Immature natural killer cell (primary cell): ENCODE measurements at places on chromosomes 4 and X. TPM values are rescaled to one million over a fixed set of nuclear protein-coding genes. Genes with fewer than 3 reads are reported as not detected.

GRCh38 chr4:78788007-78788889 is 12.1 kb downstream of the BMP2K start:
- DNase-seq: no peak

DNA sequence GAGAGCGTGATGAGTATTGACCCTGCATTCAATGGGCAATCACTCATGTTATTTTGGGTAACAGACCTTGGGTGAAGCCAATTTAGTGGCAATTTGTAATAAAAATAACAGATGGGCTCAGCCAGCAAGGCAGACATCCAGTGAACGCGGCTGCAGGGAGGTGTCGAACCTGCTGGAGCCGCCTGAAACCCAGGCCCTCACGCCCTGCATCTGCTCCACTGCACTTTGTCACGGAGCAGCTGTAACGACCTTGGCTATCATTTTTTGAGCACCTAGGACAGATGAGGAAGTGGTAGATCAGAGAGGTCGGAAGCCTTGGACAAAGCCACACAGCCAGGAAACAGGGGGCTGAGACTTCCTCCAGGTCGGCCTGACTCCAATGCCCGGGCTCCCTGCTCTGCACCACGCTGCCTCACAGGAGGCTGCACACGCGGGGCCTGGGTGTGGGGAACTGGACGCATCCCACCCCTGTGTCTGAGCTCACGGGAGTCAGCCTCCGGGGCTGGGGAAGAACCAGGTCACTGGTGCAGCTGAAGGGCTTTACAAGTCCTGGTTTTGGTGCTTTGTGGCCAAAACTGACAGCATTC is 19.4 kb downstream of the HMX1 start:
- DNase-seq: no peak

DNA sequence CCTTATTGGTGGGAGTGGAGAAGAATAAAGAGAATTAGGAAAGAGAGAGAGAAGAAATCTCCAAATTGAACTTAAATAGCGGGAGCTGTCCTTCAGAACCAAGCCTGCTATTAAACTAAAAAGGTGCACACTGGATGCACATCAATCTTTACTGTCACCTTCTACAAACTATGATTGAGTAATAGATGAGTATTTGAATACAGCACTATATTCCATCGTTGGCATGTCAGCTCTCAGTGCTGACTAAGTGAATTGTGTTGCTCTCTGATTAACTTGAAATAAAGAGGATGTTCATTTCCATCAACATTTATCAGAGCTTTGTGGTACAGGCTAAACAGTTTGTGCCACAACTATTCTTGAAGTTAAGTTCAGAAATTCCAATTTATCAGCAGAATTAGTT is 143.7 kb upstream of the PABPC4L start:
- no peak for DNase-seq

GRCh38 chrX:40303256-40304077 is 205.7 kb upstream of the BCOR start:
- DNase-seq: no peak

- no peak for DNase-seq
Observed at GRCh38 chr4:103364083-103364482, 165.9 kb upstream of the CENPE start.

- DNase-seq: no peak
Observed at GRCh38 chr4:3307891-3308575, 15.2 kb downstream of the RGS12 start.

- no peak for DNase-seq
Observed at GRCh38 chr4:99825272-99825671, 8.6 kb downstream of the DAPP1 start.

Gene FAM156A
- 5.6 TPM for polyA plus RNA-seq

Gene MAP7D2
- polyA plus RNA-seq: not detected
